ENCODE measurements at places on chromosomes 16 and 17.

DNA sequence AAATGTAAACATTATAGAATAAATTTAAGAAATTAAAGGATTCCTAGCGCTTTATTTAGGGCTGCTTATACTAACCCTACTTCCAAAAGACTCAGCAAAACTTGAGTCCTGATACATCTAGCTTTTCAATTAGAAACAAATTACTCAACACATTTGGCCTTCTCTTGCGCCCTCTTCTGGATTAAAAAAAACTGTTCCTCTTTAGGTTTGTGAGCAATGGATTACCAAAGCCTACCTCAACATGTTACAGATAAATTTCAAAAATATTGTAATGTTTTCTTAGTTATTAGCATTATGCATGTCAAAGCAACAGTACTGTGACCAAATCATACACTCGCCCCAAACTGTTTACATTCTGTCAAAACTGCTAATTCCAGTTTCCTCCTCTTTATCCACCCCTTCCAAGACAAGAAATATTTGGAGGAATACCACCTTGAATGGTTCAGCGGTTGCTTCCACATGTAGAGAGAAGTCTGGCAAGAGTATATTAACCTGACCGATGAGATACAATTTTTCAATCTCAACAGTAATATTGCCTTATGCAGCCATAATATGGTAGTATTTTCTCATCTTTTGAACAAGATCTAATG, 2.7 kb downstream of the NUFIP2 start:
- peak; percentile 74 for DNase-seq

DNA sequence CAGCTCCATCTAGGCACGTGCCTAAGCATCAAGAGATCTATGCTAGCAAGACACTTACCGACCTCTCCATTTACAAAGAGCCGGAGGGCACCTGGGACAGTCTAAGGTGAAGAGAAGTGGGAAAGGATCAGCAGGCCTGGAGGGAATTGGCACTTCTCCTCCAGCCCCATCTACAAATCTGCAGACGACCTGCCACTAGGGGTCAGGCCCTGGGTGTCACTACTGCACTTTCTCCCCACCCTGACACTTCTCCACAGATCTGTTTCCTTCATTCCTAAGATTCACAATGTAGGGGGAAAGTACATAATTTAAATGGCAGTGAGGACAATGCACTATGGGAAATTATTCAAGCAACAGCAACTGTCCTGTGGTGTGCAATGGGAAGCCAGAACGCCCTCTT, 8.1 kb downstream of the MKS1 start:
- no peak for DNase-seq

GRCh38 chr17:48601207-48601538, 3.6 kb downstream of the HOXB6 start:
- no peak for DNase-seq

DNA sequence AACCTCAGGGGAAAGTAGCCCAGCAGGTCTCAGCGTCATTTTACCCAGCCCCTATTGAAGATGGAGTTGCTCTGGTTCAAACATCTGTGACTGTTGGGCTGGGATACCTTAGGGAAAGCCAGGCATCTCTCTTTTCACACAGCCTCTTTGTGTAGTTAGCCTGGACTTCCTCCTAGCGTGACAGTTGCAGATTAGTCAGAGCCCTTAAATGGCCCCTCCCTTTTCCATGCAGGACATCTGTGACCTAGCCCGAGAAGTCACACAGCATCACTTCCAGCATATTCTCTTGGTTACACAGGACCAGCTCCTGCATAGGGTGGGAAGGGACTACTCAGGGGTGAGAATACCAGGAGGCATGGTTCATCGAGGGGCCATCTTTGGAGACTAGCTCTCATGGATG, 375.0 kb upstream of the RBFOX1 start:
- no peak for DNase-seq

GRCh38 chr16:74865922-74866598, 91.4 kb upstream of the FA2H start:
- DNase-seq, result no peak

- DNase-seq, result peak; percentile 48
These were observed 227.6 kb upstream of the ASIC2 start for GRCh38 chr17:33520426-33521330.

DNA sequence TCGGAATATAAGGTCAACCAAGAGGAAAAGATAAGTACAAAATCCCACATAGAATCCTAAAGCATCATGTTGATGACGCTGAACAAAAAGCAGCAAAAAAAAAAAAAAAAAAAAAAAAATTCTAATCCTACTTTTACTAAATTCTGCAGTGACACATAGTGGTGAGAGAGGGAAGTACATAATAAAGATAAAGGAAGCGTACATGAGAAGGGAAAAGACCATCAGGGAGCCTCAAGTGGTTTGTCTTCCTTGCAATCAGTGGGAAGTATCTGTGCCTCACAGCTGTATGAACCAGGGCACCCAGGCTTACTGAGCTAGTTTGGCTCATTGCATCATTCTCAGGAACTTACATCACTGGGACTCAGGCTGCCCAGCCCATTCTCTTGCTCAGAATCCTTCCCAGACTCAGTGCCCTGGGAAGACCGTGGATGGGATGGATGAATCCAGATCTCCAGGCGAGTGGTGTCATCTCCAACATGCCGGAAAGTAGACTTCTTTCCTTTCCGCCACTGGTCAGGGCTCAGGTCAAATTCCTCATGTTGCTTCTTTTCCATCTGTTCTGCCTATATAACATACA, 21.2 kb downstream of the SMG6 start:
- DNase-seq, result peak; percentile 53

- DNase-seq, result peak; percentile 67
These were observed 72.9 kb downstream of the CREBBP start for GRCh38 chr16:3807425-3808123.

GRCh38 chr17:82412535-82413520, 5.3 kb upstream of the HEXD start:
- DNase-seq, result no peak

- DNase-seq, result no peak
These were observed 6.4 kb downstream of the FBRS start for GRCh38 chr16:30664616-30665109.

- DNase-seq, result no peak
These were observed 675.6 kb upstream of the CDH8 start for GRCh38 chr16:62711797-62712196.

GRCh38 chr16:2473999-2474876, 689 bp upstream of the TBC1D24 start:
- peak; percentile 55 for DNase-seq

GRCh38 chr17:64024215-64024654, 3.8 kb upstream of the ICAM2 start:
- DNase-seq, result no peak

- DNase-seq, result no peak
These were observed 7.4 kb downstream of the FTO start for GRCh38 chr16:53711390-53711789.

- no peak for DNase-seq
These were observed 63.7 kb downstream of the SIAH1 start for GRCh38 chr16:48321317-48322036.

GRCh38 chr17:12089809-12090384, 69.2 kb downstream of the MAP2K4 start:
- no peak for DNase-seq

DNA sequence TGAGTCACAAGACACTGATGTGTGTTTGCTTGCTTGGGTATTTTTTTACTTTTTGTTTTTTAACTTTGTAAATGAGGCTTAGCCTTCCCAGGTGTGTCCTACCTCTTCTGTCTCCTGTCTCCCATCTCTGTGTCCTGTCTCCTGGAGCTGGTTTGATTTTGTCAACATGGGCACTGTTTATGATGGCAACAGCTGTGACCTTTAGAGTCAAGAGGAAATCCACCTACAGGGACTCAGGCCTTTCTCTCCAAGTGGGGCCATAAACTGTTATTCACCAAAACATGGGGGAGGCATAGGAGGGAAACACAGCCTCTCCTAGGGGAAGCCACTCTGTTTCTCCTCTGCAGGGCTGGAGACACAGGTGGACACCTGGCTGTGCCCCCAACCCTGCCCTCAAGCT, 13.1 kb upstream of the PLCG2 start:
- DNase-seq, result no peak

- no peak for DNase-seq
These were observed 9.5 kb downstream of the GRB2 start for GRCh38 chr17:75396025-75396424.

DNA sequence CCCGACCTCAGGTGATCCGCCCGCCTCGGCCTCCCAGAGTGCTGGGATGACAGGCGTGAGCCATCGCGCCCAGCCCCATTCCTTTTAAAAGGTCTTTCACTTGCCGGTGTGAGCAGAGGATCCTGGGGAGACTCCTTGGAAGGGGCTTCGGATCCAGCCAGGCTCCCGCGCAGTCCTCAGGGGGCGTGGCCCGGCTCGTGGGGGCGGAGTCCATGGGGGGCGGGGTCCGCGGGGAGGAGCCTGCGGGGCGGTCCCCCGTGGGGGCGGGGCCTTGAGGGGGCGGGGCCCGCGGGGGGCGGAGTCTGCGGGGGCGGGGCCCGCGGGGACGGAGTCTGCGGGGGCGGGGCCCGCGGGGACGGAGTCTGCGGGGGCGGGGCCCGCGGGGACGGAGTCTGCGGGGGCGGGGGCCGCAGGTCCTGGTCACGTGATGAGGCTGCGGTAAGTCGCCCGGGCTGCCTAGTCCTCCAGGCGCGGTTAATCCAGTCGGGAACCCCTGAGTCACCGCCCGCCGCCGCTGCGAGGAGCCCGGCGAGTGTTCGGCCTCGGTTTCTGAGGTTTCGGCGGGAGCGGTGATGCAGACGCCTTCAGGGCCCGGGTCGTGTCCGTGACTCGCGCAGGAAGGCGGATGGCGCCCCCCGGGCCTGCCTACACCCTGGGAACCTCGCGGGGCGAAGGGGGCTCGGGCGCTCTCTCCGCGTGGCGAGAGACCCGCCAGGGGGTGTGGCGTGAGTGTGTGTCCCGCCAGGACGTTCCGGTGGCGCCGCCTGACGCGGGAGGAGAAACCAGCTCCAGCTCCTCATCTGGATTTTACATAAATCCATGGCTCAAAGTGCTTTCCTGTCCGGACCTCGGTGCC, 23.6 kb upstream of the ABR start:
- peak; percentile 35 for DNase-seq

DNA sequence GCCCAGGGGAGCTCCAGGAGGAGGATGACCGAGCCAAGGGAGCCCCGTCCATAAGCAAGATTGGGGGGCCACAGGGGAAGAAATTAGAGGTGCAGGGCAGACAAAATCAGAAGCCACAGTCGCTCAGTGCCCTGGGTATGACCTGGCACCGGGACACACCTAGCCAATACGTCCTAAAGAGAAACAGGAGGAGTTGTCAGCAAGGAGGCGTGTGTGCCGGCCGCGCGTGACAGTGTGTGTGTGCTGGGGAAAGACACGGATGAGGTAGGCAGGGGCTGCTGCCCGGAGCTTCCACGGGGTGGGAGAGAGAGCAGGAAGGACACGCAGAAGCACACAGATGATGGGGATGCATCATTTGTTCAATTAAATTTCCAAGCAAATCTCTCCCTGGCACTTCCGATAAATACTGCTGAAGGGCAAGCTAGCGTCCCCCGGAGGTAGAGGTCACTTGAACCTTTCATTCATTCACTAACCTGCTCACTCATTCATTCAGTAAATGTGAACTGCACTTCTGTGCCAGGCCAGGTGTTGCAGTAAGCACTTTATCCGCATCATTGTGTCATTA, 38.0 kb downstream of the C16orf95 start:
- no peak for DNase-seq

GRCh38 chr16:57343221-57343620, 15.4 kb upstream of the CCL22 start:
- no peak for DNase-seq

- peak; percentile 69 for DNase-seq
These were observed 15.6 kb upstream of the ZFPM1 start for GRCh38 chr16:88437367-88437964.

GRCh38 chr16:71883168-71883848, 674 bp downstream of the ZNF821 start:
- no peak for DNase-seq

Measured in activated CD4-positive, alpha-beta T cell treated with anti-CD3 and anti-CD28 coated beads, Interleukin-2, Interleukin-4, amounts not matched to agents 100 ng/mL and 50 ng/mL, durations not matched to agents 16 hours and 8 hours (primary cell).